Activated T-cell treated with anti-CD3 and anti-CD28 coated beads for 48 hours (primary cell): ENCODE measurements at places on chromosomes 3 and 15.
A peak's percentile ranks its signal among the peaks of the same experiment; 100 is the strongest.

- DNase-seq = no peak
These were observed 36.3 kb downstream of the DUT start for GRCh38 chr15:48367483-48367882.

DNA sequence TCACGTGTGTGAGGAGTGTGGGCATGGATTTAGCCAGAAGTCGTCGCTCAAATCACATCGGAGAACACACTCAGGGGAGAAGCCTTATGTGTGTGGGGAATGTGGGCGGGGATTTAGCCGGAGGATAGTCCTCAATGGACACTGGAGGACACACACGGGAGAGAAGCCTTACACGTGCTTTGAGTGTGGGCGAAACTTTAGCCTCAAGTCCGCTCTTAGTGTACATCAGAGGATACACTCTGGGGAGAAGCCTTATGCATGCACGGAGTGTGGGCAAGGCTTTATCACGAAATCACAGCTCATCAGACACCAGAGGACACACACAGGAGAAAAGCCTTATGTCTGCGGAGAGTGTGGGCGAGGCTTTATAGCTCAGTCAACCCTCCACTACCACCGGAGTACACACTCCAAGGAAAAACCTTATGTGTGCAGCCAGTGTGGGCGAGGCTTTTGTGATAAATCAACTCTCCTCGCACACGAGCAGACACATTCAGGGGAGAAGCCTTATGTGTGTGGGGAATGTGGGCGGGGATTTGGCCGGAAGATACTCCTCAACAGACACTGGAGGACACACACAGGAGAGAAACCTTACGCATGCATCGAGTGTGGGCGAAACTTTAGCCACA, 28.1 kb downstream of the ZNF589 start:
- peak; percentile 61 for DNase-seq

- DNase-seq = no peak
These were observed 14.3 kb upstream of the FBXL22 start for GRCh38 chr15:63582718-63583426.

GRCh38 chr3:37256447-37256846, 82.1 kb upstream of the LRRFIP2 start:
- no peak for DNase-seq

DNA sequence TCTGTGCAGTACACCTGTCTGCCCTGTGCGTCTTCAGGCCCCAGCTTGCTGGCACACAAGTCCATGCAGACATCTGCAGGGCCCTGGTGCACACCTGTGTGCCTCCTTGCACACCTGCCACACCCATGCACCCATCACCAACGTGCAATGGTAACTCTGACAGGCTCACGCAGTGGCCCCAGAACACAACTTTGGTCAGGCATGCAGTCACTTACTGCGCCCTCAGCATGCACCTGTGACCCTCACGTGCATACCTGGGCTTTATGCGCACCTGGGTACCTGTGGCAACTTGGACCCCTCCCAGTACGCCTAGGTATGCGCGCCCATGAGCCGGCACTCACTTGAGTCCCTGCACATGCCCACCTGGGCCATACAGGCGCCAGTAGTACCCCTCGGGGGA, 1.7 kb downstream of the PLXND1 start:
- DNase-seq = no peak

- DNase-seq = no peak
These were observed 1258.2 kb upstream of the ALCAM start for GRCh38 chr3:104108522-104108921.

- DNase-seq = peak; percentile 8
These were observed 1588.2 kb downstream of the SI start for GRCh38 chr3:163490119-163490518.

DNA sequence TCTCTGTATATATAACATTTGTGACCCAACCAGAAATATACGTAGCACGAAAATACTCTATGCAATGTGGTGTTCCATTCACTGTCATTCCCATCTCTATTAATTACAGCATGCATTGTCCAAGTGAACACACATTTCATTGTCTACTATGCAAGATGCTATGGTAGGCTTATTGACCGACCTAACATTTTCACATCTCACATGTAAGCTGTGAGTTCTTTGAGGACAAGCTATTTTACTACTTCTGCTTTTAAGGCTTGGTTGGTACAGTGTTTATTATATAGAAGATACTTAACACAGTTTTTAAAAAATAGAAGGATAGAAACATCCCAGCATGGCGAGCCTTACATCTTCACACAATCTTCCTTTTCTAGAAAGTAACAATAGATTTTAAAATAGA, 164.4 kb downstream of the KLHL25 start:
- no peak for DNase-seq
